Esophagus mucosa (tissue), 1 donor: ENCODE measurements at places on chromosomes 4 and X. TPM values are rescaled to one million over a fixed set of nuclear protein-coding genes. Genes with fewer than 3 reads are reported as not detected.
A peak's percentile ranks its signal among the peaks of the same experiment; 100 is the strongest.

GRCh38 chr4:140343303-140343702 is 30.1 kb upstream of the SCOC start:
- ATAC-seq, result no peak

- ATAC-seq, result no peak
Observed at GRCh38 chrX:17242470-17242869, 132.5 kb upstream of the NHS start.

DNA sequence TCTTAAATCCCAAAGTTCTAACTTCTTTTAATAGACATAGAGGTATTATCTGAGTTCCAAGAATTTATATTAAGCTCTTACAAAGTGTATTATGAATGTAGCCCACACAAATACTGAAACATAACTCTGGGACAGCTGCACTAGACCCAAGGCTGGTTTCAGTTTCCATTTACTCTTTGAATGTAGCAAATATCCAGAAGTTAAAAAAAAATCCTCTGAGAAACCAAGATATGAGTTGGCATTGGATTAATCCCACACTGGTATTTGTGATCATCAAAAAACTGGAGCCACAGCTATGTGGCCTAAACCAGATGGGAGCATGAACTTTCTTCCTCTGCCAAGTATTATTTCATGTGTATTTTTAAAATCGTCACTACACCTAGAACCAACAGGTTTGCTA is 23.6 kb upstream of the SMPX start:
- ATAC-seq, result no peak

DNA sequence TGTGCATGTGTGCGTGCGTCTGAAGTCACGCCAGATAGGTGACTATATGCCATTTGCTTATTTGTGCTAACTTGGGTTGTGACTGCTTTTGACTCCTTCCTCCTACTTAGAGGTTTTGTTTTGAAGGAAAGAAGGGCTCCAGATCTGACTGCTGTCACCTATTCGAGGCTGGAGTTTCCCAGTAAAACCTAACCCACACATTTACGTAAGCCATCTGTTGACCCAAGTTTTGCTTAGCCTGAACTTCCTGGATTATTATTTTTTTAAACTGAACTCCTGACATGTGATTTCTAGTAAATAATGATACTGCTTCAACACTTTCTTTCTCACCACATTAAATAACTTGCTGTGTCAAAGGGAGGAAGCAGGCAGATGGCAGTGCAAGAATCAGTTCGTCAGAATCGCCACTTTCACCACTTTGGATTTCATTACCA is 41.5 kb downstream of the DTHD1 start:
- ATAC-seq, result no peak

- peak; percentile 47 for ATAC-seq
Observed at GRCh38 chr4:69038582-69038981, 57.7 kb upstream of the UGT2B7 start.

DNA sequence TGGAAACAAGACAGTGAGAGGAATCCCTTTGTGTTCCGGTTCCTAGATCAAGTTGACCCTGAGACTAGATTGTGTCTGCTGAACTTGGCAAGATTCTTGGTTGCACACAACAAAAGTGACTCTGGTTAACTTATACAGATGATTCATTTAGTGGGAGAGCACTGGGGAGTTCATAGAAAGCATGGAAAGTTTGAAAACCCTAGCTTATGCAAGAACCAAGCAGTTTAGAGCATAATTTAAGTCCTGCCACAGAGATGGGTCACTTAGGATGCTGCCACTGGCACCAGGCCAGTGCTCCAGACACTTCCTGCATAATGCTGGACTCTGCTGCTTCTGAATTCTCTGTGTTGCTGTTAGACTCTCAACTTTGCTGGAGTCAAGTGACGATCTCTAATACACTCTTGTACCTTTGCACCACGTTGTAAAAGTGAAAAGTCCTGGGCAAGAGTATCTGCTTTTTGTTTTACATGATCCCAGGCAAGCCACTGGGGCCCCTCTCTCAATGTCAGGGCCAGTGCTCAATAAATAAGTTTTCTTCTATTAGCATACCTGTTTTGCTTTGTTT is 12.7 kb upstream of the DCUN1D4 start:
- no peak for ATAC-seq

DNA sequence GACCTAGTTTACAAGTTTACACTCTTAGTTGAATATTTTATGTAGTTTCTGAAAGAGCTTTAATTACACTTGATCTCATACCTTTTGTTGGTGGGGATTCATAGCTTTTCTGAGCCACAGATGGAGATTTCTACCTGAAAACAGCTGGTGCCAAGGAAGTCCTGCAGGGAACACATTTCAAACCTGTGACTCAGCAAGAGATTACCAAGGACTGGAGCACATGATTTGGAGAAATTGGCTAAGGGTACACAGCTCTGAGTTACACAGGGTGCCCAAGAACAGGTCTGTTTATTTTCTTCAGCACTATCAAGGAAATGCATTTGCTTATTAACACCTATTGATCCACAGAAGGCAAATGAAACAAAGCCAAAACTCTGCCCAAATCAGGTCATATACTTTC is 691.5 kb downstream of the KCTD8 start:
- ATAC-seq, result no peak

COQ2 gene
- total RNA-seq, result 16.7 TPM
